Left cardiac atrium (tissue), 4 donors: ENCODE measurements at places on chromosomes 4 and X. TPM values are rescaled to one million over a fixed set of nuclear protein-coding genes. Genes with fewer than 3 reads are reported as not detected.

- DNase-seq: no peak
Observed at GRCh38 chr4:99657798-99658197, at the start of gene C4orf54. Gene C4orf54, minus strand, starts transcription at chr4:99657828. Its CDS starts 3,180 bp downstream, at chr4:99654648.

DNA sequence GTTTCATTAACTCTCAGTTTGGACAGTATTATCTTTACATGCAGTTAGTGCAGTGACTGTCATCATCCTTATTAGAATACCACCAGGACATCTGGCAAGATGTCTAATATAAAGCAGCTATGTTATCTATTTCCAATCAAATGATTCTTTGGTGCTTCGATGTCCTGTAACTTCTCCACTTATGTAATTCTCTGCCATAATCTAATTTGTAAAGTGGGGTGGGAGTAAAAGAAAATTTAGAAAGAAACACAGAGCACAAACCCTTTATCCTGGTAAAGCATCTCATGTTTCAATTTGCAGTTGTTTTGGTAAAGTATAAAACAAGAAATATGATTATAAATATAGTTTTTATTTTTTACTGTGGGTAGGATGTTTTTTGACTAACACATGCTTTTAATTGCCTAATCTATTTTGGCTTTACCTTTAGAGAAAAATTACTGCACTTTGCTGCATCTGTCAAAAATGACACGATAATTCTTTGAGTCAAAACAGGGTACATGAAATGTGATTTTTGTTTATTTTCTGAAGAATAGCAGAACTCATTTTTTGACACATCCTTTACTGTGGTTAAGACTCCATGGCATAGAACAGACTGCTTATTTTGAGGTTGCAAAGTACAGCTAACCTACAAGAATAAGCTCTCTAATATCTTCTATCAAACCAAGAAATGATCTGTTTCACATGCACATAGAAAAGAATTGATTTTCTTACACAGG is 382.9 kb downstream of the RPA4 start:
- DNase-seq: no peak

DNA sequence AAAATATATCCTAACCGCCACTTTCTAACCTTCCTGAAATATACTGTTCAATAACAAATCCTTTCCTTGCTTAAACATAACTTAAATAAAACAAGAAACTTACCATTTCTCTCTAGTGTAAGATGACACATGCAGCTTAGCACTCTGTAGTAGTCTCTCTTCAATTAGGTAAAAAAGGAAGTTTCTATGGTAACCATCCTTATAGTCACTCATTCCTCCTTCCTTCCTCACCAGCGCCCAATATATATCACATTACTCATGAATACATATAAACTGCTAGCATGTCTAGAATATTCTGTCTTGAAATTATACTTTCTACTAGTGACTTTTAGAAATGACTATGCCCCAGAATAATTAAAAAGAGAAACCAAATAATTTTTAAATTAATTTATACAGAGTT is 112.2 kb downstream of the SNCA start:
- DNase-seq: no peak

DNA sequence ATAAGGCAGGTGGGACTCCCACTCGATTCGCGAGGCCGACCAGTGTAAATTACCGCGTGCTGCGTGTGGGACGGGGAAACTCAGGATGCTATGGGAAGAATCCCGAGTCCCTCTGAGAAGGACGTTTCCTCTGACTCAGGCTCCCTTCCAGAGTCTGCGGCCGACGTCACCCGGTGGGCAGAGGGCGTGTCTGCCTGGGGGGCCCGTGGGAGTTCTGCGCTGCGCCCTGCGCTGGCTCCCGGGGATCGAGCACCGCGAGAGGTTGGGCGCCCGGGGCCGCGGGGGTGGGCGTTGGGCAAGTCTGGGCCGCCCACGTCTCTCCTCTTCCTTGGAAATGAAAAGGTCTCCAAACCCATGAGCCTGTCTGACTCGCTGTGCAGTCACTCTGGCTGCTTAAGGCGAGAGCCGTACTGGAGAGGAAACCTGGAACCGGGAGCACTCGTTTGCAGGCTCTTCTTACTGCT is 568 bp downstream of the NIPAL1 start:
- peak; percentile 57 for DNase-seq

- no peak for DNase-seq
Observed at GRCh38 chrX:68901519-68901918, 72.7 kb downstream of the EFNB1 start.

- no peak for DNase-seq
Observed at GRCh38 chrX:129744861-129745321, 6.1 kb downstream of the XPNPEP2 start.

GRCh38 chrX:153568451-153569011 is 30.4 kb downstream of the CCNQ start:
- no peak for DNase-seq

- no peak for DNase-seq
Observed at GRCh38 chrX:39952989-39953388, 144.8 kb downstream of the BCOR start.

GRCh38 chr4:23438764-23439163 is 451.1 kb downstream of the PPARGC1A start:
- DNase-seq: no peak

GRCh38 chr4:41132055-41132683 is 82.2 kb downstream of the APBB2 start:
- DNase-seq: no peak

GRCh38 chr4:40205259-40206198 is 8.7 kb downstream of the RHOH start:
- no peak for DNase-seq

GRCh38 chrX:132266583-132267355 is 47.5 kb upstream of the RAP2C start:
- DNase-seq: no peak

- DNase-seq: no peak
Observed at GRCh38 chr4:42671431-42672194, 14.7 kb upstream of the ATP8A1 start.

- DNase-seq: no peak
Observed at GRCh38 chr4:121765971-121766538, 1.1 kb upstream of the SMIM43 start.

DNA sequence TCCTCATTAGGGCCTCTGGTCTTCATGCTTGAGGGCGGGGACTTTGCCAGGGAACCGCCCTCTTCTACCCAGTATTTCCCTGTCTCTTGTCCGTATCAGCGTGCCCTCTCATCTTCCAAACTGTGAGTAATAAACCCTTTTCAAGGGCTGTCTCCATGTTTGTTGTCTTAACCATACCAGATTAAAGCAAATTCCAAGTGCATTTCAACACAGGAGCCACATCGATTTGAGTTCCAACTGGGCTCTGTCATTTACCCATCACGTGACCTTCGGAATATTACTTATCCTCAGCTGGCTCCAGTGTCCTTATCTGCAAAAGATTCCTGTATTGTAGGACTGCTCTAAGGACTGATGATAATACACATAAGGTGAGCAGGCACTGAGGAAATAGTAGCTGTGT is 6.4 kb upstream of the PHEX start:
- no peak for DNase-seq

DNA sequence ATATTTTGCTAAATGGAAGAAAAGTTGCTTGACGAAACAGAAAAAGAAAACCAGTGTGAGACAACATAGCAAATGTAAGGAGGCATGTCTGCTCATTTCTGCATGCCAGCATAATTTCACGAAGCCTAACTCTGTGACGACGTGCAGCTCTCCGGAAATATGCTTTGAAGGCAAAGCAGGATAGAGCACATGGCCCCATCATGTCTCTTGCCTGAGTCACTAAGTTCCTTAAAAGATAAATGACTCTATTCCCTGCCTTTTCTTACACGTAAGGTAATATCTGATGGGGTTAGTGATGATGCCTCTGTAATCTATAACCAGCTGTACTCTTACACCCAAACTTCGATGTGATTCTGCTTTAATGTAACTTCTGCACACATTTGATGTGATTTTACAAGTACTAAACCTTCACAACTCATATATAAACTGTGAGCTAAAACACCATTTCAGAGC is 64.5 kb downstream of the ANXA3 start:
- DNase-seq: no peak

DNA sequence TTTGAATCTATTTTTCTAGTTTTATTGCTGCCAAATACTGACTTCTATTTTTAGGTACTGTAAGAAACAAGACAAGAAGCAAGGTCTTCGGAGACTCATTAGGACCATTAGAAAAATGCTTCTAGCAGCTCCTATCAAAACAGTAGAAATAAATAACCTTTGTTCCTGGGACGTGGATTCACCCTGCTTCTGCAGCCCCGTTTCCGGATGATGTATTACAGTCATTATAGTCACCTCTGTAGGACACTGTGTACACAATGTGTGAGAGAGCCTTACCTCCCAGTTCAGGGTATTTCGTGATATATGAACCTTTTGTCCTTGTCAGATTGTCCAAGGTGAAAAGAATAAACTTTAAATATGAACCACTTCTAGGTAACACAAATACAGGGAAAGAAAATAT is 484.0 kb upstream of the TECRL start:
- DNase-seq: no peak

- no peak for DNase-seq
Observed at GRCh38 chrX:108163333-108164082, 71.9 kb downstream of the ATG4A start.

GRCh38 chr4:152301381-152301780 is 234.5 kb downstream of the FBXW7 start:
- no peak for DNase-seq

- no peak for DNase-seq
Observed at GRCh38 chrX:133448512-133449076, 33.3 kb upstream of the GPC4 start.

GRCh38 chr4:15151033-15151432 is 148.8 kb downstream of the CPEB2 start:
- DNase-seq: no peak

- no peak for DNase-seq
Observed at GRCh38 chr4:164683040-164683439, 70.9 kb upstream of the SMIM31 start.

GRCh38 chr4:87391576-87392054 is 627 bp upstream of the HSD17B11 start:
- DNase-seq: no peak

DNA sequence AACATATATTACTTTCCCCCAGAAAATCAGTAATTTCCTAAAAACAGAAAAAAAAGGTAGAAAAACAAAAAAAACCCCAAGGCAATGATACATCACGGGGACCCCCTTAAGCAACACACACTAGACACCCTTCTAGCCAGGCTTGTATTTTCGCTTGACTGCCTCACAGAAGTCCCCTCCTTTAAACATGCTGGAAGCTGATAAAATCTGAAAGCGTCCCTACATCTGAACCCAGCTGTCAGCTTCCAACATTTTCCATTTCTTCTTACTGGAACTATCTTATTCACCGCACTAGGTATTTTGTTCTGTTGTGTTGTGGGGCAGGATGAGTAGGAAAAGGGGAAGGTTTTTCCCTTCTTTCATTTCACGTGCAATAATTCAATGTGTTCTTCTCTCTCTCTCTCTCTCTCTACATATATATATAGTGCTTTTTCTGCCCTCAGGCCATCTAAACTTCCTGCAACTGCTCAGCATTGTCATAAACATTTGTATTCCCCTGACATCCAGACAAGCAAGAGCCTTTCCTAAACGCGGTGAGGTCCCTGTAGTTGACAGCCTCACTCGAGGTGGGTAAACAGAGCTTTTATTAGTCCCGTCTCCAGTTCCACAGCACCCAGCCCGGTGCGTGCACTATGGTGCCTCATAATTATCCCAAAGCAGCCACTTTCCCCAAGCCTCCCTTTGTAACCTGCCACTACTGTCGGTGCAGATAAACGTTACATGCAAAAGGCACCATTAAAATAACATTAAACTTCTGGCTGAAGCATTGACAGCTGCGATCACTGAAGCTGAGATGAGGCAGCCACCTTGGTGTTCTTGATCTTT is 82.5 kb downstream of the GATB start:
- no peak for DNase-seq

DNA sequence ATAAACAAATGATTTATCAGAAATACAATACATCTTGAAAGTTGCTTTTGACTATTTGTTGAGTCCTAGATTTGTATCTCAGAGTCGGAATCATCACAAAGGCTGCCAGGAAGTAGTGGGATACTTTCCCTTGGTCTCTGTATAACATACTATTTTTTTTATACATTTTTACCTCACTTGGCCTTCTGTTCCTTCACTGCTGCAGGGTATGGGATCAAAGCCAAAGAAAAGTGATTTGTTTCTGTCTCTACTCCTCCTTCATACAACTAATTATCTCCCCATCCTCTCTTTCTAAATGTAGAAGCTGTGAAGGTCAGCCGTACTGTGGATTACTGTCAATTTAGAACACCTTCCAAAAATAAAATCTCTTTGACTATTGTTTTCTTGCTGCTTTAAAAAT is 24.9 kb downstream of the PALLD start:
- DNase-seq: no peak

KLF8 gene
- total RNA-seq: 5.4 TPM

SASH3 gene
- 9.2 TPM for total RNA-seq

ADH1B gene
- 201 TPM for total RNA-seq

EVC2 gene
- total RNA-seq: 2.9 TPM

FAM9C gene
- not detected for total RNA-seq

EDA gene
- 13.7 TPM for total RNA-seq

WDR17 gene
- 0.60 TPM for total RNA-seq

MEPE gene
- total RNA-seq: not detected

PGM2 gene
- total RNA-seq: 13.8 TPM

FOXR2 gene
- total RNA-seq: not detected
